Stimulated activated CD8-positive, alpha-beta memory T cell treated with anti-CD3 and anti-CD28 coated beads, Interleukin-2, amount 100 ng/mL, for 48 hours (primary cell): ENCODE measurements at places on chromosomes 3 and 15.

GRCh38 chr3:104750581-104750980 is 616.1 kb upstream of the ALCAM start:
- DNase-seq: no peak

DNA sequence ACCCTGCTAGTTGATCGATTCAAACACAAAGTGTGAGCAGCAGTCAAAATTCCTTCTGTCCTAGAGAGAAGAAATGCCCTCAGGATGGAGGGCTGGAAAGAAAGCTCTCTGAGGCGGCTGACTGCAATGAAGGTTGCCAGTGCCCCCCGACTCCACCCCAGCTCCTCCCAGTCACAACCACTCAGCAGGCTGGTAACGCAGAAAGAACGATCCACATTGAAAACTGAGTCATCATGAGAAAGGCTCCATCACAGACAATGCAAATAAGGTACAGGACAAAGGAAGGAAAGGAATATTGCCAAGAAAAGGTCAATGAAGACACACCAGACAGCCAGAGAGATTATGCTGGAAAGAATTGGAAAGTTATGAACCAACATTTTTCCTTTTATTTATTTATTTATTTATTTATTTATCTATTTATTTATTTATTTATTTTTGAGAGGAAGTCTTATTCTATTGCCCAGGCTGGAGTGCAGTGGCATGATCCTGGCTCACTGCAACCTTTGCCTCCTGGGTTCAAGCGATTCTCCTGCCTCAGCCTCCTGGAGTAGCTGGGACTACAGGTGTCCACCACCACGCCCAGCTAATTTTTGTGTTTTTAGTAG is 17.4 kb upstream of the VGLL4 start:
- no peak for DNase-seq

- no peak for DNase-seq
These were observed 10.0 kb downstream of the PRKCD start for GRCh38 chr3:53171064-53171418.

DNA sequence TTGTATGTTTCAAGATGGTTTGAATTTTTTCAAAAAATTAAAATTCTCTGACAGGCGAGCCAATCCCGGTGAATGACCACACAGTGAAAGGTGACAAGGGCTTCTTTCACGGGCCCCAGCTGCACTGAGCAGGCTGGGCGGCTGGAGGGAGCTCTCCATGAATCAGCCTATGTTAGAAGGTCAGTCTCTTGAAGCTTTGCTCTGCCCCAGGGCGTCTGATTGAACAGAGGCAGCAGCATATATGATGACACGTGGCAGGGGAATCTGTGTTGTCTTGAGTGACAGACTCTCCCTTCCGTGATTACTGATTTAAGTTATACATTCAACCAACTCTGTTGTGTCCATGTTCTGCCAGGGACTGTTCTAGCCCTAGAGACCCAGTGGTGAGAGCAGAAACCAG is 51.5 kb downstream of the ISG20 start:
- no peak for DNase-seq

DNA sequence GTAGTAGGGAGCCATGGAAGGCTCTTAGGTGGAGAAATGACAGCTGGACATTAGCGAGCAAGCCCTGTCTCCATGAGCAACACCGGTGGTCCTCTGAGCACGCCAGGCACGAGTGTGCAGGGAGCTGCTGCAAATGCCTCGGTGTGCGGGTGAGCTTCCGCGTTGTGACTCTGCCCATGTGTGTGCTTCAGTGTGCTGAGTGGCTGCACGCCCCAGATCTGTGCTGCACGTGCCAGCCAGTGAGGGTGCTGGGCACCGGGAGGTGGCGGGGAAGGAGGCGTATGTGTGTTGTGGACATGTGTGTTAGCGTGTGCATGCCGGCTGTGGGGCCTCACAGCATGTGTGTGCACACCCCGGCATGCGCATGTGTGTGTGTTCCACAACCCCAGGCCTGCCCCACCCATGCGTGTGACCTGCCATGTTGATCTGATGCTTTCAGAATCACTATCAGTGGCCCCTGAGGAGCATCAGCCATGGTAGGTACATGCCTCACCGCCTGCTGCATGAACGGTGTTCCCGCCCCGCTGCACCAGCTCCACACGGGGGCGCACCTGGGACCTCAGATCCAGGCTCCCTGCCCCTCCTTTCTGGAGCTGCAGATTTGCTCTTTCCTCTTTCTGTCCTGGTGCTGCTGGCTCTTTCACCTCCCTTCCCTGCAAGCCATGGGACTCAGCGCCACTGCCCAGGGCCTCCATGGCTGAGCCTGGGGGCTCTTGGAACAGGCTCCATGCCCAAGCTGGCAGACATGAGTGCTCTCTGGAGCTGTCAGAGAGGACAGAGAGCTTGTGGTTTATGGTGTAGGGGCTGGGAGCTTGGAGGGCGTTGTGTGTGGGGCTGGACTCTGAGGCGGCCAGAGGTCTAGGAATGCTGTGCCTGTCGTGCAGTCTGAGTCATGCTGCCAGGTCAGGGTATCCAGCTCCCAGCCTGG is 169.4 kb downstream of the TBC1D2B start:
- peak; percentile 60 for DNase-seq
